Activated T-helper 2 cell treated with anti-CD3 and anti-CD28 coated beads, Interferon-gamma antibody, Interleukin-2, Interleukin-4, amounts not matched to agents 10 μg/mL and 5 μg/mL and 100 μg/mL, durations not matched to agents 14 hours and 24 hours and 36 hours (primary cell): ENCODE measurements at places on chromosomes 1 and 21. TPM values are rescaled to one million over a fixed set of nuclear protein-coding genes. Genes with fewer than 3 reads are reported as not detected.

DYNLT5 gene
- total RNA-seq = not detected in 2 replicates

DNA sequence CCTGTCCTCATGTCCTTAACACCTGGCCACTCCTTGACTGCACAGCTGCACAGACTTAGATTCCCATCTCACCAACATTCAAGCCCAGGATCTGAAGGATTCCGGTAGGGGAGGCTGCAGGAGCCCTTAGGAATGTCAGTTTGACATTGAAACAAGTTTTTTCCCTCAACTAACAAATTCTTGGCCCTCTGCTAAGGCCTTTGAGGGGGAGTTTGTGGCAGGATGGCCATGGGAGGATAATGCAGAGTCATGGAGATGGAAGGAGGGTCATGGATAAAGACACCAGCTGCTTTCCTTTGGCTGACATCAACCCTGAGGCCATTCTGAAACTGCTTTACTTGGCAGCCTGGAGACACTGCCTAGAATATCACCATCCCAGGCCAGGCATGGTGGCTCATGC is 63.4 kb upstream of the PPP2R5A start:
- no peak for DNase-seq

GRCh38 chr1:170853302-170853701 is 82.0 kb upstream of the MROH9 start:
- no peak for DNase-seq

JTB gene
- 148 and 152 TPM in 2 replicates for total RNA-seq

OR2L13 gene
- not detected in 2 replicates for total RNA-seq

CELA2B gene
- total RNA-seq = not detected in 2 replicates

FALEC gene
- 0.37 and 1.9 TPM in 2 replicates for total RNA-seq

- DNase-seq = peak; percentile 2
Observed at GRCh38 chr21:46038871-46039397, 57.4 kb downstream of the COL6A1 start.

- DNase-seq = no peak
Observed at GRCh38 chr1:179001451-179001850, 24.2 kb upstream of the FAM20B start.

DNA sequence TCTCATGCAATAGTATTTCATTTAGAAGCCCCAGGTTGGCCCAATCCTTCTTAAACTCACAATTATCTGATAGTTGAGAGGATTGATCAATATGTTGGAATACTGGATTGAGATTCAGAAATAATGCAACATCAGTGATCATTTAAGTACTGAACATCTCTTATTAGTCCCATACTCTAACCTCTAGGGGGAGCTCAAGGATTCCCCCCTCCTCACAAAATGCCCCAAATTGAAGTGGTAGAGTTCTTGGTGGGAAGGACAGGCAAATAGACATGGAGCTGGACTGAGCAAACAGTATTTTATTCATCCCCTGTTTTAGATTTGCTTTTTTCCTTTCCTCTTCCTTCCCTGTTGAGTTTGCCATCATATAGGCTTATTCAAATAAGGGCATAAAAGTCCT is 62.8 kb downstream of the NGF start:
- no peak for DNase-seq

- no peak for DNase-seq
Observed at GRCh38 chr1:236502972-236503639, 20.7 kb upstream of the LGALS8 start.

GRCh38 chr1:74689621-74690363 is 16.2 kb upstream of the ERICH3 start:
- peak; percentile 11 for DNase-seq

OR10K2 gene
- total RNA-seq = not detected in 2 replicates

MPL gene
- not detected in 2 replicates for total RNA-seq

GRCh38 chr1:69570356-69570755 is 2.6 kb downstream of the LRRC7 start:
- no peak for DNase-seq
